ENCODE measurements at places on chromosomes 4 and X. TPM values are rescaled to one million over a fixed set of nuclear protein-coding genes. Genes with fewer than 3 reads are reported as not detected.

DNA sequence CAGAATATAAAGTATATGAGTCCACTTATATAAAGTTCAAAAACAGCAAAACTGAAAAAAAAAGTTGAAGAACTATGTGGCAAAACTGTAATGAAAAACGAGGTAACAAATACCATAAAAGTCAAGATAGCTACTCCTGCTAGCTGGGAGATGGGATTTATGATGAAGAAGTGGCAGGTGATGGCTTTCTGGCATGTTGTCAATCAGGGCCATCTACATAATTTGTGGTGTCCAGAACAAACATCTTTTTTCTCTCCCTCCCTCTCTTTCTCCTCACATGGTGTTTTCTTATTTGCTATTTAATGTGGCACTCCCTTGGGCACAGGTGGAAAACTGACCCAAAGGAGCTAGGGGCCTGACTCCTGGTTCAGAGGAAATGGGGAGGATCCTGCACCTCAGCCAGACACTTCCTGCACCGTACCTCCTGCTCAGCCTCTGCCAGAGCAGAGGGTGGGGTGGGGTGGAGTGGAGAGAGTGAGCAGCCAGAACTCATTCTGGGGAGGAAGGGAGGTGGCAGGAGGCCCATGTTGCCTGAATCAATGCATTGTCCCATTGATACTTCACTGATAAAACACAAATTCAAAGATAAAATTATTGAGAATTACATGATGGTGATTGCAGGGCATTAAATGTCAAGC is 5.3 kb upstream of the SAP30 start:
- DNase-seq = no peak

DNA sequence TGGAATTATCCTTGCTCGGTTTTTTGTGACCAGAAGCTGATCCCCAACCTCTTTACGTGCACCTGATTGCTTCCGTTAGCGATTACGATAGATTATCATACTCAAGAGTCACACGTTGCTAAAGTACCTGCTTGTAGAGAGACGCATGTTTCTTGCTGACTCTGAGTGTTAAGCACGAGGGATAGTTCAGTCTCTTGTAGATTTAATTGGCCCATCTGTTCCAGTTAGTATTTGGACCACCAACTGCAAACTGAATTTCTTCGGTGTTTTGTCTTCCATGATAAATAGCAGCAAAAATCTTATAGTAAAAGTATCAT is 516 bp upstream of the COX18 start:
- DNase-seq = no peak

- DNase-seq = no peak
Observed at GRCh38 chrX:131837325-131837724, 185.8 kb upstream of the STK26 start.

DNA sequence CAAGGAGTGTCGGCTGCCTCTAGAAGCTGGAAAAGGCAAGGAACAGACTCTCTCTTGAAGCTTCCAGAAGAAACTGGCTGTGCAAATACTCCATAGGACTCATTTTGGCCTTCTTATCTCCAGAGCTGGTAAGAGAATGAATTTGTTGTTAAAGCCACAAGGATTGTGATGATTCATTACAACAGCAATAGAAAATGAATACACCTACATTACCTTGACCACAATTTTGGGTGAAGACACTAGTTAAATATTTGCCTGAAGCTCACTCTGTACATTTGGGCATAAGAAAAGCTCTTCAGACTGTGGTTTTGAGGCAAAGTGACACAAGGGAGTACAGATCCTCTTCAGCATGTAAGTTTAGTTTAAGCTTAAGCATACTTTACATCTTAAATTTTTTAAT is 134.5 kb upstream of the TLL1 start:
- no peak for DNase-seq

DNA sequence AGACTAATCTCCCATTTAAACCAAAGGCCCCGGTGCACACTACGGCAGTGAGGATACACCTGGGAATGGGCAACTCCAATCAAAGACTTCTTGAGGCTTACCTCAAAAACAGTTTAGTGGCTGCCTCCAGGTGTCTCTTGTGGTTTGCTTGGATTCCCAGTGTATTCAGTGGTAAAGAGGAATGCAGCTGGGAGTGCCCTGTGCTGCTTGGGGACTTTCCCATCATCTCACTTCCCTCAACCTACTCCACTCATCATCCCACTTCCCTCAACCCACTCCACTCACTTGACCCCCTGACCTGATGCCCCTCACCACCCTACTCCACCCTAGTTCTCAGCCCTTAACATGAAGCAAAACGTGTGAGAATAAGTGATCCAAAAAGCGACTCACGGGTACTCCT is 177.3 kb upstream of the ETNPPL start:
- DNase-seq = no peak

- no peak for DNase-seq
Observed at GRCh38 chrX:11541510-11541909, 124.2 kb downstream of the ARHGAP6 start.

DNA sequence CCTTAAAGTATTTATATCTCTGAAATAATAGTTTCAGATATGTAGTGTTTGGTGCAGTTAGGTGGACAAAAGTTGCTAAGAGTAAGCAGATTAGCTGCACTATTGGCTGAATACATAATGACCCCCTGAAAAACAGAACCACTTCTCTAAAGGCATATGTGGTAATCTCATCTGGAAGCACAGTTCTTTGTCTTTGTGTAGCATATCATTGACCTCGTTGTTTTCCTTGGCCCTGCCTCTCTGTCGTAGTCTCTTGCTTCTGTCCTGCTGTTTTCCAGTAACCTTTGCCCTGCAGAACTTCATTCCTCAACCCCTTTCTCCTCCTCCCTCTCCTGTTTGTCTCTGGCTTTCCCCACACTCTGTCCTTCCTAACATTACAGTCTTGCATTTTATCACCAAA is 41.4 kb downstream of the JADE3 start:
- DNase-seq = peak; percentile 60

DNA sequence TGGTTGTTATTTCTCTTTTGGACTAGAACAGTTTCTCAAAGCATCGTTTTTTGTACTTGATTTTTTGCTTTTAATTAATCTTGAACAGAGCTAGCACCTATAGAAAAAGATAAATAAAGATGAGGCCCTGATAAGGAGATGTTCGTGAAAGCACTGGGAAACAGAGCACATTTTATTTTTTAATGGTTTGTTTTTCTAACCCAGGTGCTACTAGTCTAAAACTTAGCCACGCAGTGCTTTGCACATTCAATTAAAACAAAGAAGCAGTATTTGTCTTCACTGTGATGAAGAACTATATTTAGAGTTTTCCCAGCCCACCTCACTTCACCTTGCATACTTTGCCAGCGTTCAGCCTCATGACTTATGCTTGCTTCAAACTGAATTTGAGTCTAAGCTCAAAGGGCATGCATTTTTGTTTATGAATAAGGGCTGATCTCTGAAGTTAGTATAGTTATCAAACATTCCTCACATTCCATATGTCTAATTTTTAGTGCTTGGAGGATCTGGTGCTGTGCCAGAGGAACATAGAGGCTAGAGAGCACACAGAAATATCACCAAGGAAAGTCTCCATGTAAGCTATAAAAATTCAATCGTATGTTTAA is 76.7 kb downstream of the WWC2 start:
- DNase-seq = peak; percentile 79

DNA sequence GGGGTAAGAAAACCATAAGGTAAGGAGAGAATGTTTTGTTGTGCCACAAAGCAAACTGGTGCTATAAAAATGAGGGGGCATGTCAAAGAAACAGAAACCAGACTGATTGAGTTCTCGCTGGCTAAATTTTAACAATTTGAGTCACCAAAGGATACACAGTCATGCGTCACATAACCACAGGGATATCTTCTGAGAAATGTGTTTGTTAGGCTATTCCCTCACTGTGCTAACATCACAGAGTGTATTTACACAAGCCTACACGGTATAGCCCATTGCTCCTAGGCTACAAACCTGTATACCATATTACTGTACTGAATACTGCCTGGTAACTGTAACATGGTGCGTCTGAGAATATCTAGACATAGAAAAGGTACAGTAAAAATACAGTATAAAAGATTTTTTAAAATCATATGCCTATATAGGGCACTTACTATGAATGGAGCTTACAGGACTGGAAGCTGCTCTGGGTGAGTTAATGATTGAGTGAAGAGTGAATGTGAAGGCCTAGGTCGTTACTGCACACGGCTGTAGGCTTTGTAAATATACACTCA is 50.1 kb downstream of the FBXW7 start:
- peak; percentile 90 for DNase-seq

GRCh38 chr4:142402156-142402555 is 443.9 kb downstream of the INPP4B start:
- DNase-seq = no peak

DNA sequence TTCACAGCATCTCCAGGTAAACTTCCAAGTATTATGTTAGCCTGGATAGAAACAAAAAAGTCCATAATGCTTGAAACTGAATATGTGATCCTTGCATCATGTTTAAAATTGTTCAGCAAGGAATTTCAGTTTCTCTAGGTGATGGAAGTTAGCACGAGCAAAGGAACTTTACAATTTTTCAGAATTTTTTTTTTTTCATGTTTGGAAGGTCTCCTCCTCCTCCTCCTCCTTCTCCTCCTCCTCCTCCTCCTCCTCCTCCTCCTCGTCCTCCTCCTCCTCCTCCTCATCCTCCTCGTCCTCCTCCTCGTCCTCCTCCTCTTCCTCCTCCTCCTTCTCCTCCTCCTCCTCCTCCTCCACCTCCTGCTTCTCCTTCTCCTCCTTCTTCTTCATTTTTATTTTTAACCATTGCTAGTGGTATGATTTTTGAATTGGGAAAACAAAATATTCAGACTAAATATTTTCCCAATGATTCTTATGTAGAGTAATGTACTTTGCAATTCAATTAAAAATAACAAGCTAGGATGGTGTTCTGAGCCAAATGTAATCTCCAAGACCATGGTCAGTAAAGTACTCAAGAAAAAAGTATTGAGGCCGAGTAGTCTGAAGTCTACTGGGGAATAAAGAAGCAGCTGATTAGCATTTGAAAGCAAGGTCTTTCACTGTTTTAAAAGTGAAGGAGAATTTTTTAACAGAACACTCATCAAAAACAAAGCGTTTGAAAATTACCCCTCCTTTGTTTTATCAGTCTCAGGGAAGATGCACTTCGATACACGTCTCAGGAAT is 420.9 kb upstream of the ATOH1 start:
- DNase-seq = no peak

DNA sequence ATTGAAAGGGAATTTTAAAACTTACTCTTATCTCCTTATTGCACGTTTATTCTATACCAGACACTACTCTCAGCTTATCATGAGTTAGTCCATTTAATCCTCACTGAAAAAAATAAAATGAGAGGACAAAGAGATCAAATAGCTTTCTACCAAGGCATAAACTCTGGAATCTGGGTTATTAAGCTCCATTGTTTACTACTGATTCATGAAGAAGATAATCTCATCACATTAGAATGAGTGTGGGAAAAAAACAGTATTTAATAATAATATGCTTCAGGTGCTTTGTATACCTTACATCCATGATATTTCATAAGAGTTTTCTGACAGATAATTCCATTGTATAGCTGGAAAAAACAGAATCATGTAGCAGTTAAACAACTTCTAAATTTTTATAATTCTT is 1092.6 kb downstream of the TECRL start:
- DNase-seq = no peak

- no peak for DNase-seq
Observed at GRCh38 chrX:111410590-111411078, 1.4 kb downstream of the DCX start.

DNA sequence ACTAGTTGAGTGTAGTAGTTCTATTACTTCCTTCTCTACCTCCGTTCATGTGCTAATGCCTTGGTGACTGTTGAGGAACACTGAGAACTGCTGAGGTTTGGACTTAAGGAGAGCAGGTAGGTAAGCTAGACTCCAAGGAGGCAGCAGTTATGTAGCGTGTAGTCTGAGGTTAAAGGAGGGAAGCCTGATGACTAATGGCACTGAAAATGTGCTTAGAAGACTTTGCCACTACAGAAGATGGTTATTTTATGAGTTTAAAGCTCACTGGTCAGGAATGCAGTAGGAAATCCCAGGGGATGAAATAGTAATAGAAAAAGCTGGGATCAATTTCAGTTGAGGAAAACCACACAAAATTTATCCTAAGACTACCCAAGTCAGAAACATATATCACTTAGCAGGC is 1077.3 kb downstream of the RAPGEF2 start:
- DNase-seq = no peak

- DNase-seq = no peak
Observed at GRCh38 chr4:179755322-179755721, 2313.1 kb upstream of the AGA start.

Gene MAGEA8
- polyA plus RNA-seq = not detected

Gene OTC
- not detected for polyA plus RNA-seq

Gene DCLK2
- 4.3 TPM for polyA plus RNA-seq

Gene SLC6A14
- polyA plus RNA-seq = not detected

Gene SMR3B
- polyA plus RNA-seq = not detected

Gene C4orf50
- polyA plus RNA-seq = not detected

Gene FDCSP
- not detected for polyA plus RNA-seq

Gene NONO
- 278 TPM for polyA plus RNA-seq

Gene MAGEA1
- polyA plus RNA-seq = not detected

Gene MYOZ2
- 45.1 TPM for polyA plus RNA-seq
